ENCODE measurements at places on chromosomes 4 and X. TPM values are rescaled to one million over a fixed set of nuclear protein-coding genes. Genes with fewer than 3 reads are reported as not detected.

DNA sequence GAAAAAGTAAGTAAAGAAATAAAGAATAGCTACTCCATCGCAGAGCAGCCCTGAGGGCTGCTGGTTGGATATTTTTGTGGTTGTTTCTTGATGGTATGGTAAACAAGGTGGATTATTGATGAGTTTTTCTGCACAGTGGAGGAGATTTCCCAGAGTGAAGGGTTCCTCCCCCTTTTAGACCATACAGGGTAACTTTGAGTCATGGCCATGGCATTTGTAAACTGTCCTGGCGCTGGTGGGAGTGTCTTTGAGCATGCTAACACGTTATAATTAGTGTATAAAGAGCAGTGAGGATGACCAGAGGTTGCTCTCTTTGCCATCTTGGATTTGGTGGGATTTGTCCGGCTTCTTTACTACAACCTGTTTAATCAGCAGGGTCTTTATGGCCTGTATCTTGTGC, 128.2 kb downstream of the ASMT start:
- no peaks in the 10 kb centered on the region for H3K36me3 ChIP-seq
- no peaks in the 10 kb centered on the region for H3K27me3 ChIP-seq
- DNase-seq = no peak
- no peaks in the 10 kb centered on the region for H3K4me1 ChIP-seq
- H3K4me3 ChIP-seq = no peak overlapping the region

- H3K27me3 ChIP-seq = no peaks in the 10 kb centered on the region
- H3K27ac ChIP-seq = no peak overlapping the region
- no peak overlapping the region for H3K4me3 ChIP-seq
- no peaks in the 10 kb centered on the region for H3K36me3 ChIP-seq
- no peaks in the 10 kb centered on the region for H3K4me1 ChIP-seq
Observed at GRCh38 chrX:12065251-12065650, 73.0 kb upstream of the FRMPD4 start.

DNA sequence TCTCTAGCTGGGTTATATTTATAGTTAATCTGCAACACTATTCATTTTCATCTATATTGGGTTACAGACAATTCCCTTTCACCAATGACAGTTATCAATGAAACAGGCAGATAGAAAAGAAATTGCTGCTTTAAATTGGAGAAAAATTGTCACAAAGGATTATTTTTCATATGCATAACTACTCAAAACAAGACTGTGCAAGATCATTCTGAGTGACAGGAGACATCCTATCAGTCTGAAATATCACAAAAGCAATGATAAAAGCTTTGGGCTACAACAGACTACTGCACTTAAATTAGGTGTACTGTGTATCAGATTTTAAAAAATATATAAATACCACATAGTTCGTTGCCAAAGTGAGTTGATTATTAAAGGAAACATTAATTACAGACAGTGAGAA, 722.6 kb downstream of the ARAP2 start:
- no peak overlapping the region for H3K4me3 ChIP-seq
- no peaks in the 10 kb centered on the region for H3K36me3 ChIP-seq
- DNase-seq = no peak
- no peaks in the 10 kb centered on the region for H3K4me1 ChIP-seq

DNA sequence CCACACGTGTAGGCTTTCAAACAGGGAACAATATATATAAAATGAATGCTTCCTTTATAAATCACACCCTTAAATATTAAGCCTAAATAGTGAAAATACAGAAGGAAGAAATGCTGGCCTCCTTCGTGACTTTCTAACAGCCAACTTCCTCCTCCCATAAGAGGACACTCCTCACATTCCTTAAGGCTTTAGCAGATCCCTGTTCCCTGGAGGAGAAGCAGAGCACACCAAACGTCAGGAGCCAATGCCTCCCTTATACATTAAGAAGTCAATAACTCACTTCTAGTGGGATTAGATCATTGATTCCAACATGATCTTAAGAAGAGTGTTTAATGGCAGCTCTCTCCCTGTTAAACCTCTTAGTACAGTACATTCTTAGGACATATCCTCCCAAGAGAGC, 108.4 kb upstream of the FAM241A start:
- H3K27me3 ChIP-seq = no peaks in the 10 kb centered on the region
- DNase-seq = peak; percentile 35
- 0 out of 2 replicates have a peak overlapping the region, but pooled peaks have one; percentile 2 for H3K4me3 ChIP-seq
- H3K36me3 ChIP-seq = no peaks in the 10 kb centered on the region

GRCh38 chr4:157895205-157895604, 277.6 kb downstream of the GASK1B start:
- no peak overlapping the region for H3K4me3 ChIP-seq
- no peak overlapping the region for H3K27ac ChIP-seq
- DNase-seq = no peak
- no peaks in the 10 kb centered on the region for H3K4me1 ChIP-seq
- H3K27me3 ChIP-seq = no peaks in the 10 kb centered on the region

- H3K4me3 ChIP-seq = no peak overlapping the region
- H3K27ac ChIP-seq = no peak overlapping the region
- H3K27me3 ChIP-seq = no peaks in the 10 kb centered on the region
Observed at GRCh38 chrX:53230116-53230515, 5.1 kb upstream of the KDM5C start.

DNA sequence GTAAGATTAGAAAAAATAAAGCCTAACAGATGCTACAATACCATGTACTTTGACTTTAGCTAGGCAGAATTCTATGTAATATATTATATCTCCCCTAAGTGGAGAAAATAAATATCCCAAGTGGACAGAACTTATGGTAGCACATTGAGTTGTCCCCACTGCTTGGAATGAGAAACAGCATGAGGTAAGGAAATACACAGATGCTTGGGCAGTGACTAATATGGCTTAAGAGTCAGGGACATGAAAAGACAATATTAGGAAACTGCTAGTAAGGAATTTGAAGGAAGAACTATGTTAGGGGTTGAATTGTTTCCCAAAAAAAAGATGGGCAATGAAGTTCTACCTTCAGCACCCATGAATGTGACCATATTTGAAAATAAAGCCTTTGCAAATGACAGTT, 2265.1 kb downstream of the PCDH7 start:
- no peaks in the 10 kb centered on the region for H3K36me3 ChIP-seq
- H3K27me3 ChIP-seq = no peaks in the 10 kb centered on the region
- H3K4me1 ChIP-seq = peaks cover 23% of the 10 kb centered on the region
- H3K4me3 ChIP-seq = no peak overlapping the region
- peak; percentile 67 for DNase-seq

DNA sequence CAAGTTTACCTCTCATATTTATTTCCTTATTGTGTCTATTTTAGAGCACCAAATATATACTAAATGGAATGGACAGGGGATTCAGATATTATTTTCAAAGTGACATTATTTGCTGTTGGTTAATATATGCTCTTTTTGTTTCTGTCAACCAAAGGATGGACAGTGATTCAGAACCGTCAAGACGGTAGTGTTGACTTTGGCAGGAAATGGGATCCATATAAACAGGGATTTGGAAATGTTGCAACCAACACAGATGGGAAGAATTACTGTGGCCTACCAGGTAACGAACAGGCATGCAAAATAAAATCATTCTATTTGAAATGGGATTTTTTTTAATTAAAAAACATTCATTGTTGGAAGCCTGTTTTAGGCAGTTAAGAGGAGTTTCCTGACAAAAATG, 6.2 kb downstream of the FGB start:
- H3K27ac ChIP-seq = no peak overlapping the region
- no peak overlapping the region for H3K4me3 ChIP-seq
- H3K36me3 ChIP-seq = no peaks in the 10 kb centered on the region
- no peaks in the 10 kb centered on the region for H3K4me1 ChIP-seq
- DNase-seq = no peak
- H3K27me3 ChIP-seq = 0 out of 2 replicates have a peak, but pooled peaks cover 9% of the 10 kb centered on the region

GRCh38 chrX:134647477-134647877, 10.8 kb downstream of the PLAC1 start:
- peaks cover 3% of the 10 kb centered on the region for H3K4me1 ChIP-seq
- no peak for DNase-seq
- H3K36me3 ChIP-seq = no peaks in the 10 kb centered on the region
- H3K4me3 ChIP-seq = no peak overlapping the region
- no peak overlapping the region for H3K27ac ChIP-seq

GRCh38 chrX:82945332-82945731, 562.8 kb upstream of the POU3F4 start:
- H3K4me1 ChIP-seq = no peaks in the 10 kb centered on the region
- H3K27me3 ChIP-seq = no peaks in the 10 kb centered on the region

GRCh38 chr4:30867427-30867826, 147.3 kb downstream of the PCDH7 start:
- no peak overlapping the region for H3K4me3 ChIP-seq
- H3K4me1 ChIP-seq = no peaks in the 10 kb centered on the region
- H3K36me3 ChIP-seq = no peaks in the 10 kb centered on the region
- DNase-seq = no peak
- H3K27ac ChIP-seq = no peak overlapping the region

DNA sequence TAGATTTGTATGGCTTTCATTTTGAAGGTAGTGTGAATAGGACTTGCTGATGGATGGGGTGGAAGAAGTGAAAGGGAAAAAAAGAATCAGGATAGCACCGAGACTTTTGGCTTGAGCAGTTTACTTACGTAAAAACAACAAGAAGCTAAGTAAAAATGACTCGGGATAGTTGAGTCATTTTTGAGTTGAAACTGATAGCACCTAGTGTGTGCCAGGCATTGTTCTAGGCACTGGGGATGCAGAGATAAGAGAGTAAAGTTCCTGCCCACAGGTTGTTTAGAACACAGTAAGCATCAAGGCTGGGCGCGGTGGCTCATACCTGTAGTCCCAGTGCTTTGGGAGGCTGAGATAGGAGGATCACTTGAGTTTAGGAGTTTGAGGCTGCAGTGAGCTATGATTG, 34.7 kb downstream of the ADD1 start:
- peaks cover 15% of the 10 kb centered on the region for H3K4me1 ChIP-seq
- H3K4me3 ChIP-seq = no peak overlapping the region
- H3K27me3 ChIP-seq = no peaks in the 10 kb centered on the region
- H3K36me3 ChIP-seq = peaks cover 27% of the 10 kb centered on the region
- no peak for DNase-seq

DNA sequence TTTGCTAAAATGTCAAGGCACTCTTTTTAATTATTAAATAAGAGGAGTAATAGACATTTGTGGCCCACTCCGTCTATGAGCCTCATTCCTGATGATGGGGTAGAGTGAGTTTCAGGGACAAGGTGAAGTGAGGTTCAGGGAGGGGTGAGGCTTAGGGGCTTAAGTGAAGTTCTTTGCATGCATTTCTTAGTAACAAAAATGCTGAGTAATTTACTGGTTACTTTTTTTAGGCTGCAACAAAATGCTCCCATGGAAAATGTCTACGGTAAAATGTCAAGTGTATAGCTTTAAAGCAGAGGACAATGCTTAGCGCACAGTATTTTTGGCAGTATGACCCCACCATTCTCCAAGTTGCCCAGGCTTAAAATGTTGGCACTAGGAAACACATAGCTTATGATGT, 2.0 kb upstream of the USO1 start:
- H3K27me3 ChIP-seq = no peaks in the 10 kb centered on the region
- no peak for DNase-seq
- peaks cover 20% of the 10 kb centered on the region for H3K4me1 ChIP-seq
- H3K27ac ChIP-seq = peak overlapping the region; percentile 97

DNA sequence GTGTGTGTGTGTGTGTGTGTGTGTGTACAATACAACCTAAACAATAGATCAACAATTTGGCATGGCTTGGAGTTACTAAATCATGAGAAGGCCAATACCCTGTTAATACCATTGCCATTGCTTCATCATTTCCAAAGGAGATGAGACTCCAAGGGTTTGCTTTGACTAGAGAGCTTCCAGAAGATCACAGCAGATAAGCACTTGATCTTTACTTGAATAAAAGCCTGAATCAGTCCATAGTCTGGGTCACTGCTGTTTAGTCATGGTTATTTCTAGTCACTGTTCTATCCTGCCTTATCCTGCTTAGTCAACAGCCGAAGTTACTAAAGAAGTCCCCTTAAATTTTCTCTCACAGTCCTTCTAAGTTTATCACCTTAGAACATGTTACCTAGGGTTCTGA, 58.2 kb downstream of the RAB40AL start:
- peaks cover 12% of the 10 kb centered on the region for H3K4me1 ChIP-seq
- peak; percentile 78 for DNase-seq
- H3K27me3 ChIP-seq = no peaks in the 10 kb centered on the region
- no peaks in the 10 kb centered on the region for H3K36me3 ChIP-seq
- H3K4me3 ChIP-seq = no peak overlapping the region

DNA sequence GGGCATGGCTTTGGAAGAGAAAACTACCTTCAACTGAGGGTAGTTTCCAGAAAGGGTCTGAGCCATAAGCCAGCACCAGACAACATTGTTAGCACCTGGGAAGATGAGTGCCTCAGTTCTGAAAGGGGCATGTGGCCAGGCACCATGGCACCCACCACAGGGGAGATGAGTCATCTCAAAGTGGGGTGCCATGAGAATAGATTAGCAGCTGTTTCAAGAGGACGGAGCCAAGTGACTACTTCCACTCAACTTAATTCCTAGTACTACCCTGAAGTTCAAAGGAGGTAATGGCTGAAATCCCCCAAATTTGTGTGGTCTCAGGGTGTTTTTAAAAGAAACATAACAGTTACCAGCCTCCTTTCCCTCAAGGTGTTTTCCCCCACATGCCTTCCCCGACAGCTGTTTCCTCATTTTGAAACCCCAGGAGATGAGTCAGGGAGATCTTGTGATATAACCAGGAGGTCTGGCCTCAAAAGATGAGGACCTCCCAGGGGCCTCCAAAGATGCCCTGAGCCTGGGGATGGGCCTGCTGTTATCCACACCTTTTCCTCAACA, 27.8 kb upstream of the FTHL17 start:
- H3K36me3 ChIP-seq = no peaks in the 10 kb centered on the region
- H3K4me3 ChIP-seq = no peak overlapping the region
- DNase-seq = no peak
- H3K27ac ChIP-seq = no peak overlapping the region
- no peaks in the 10 kb centered on the region for H3K27me3 ChIP-seq

- peaks cover 45% of the 10 kb centered on the region for H3K4me1 ChIP-seq
- H3K27ac ChIP-seq = peak overlapping the region; percentile 64
- H3K4me3 ChIP-seq = no peak overlapping the region
- no peaks in the 10 kb centered on the region for H3K27me3 ChIP-seq
- no peak for DNase-seq
- no peaks in the 10 kb centered on the region for H3K36me3 ChIP-seq
Observed at GRCh38 chr4:7970361-7970946, 30.8 kb upstream of the AFAP1 start.

- H3K36me3 ChIP-seq = no peaks in the 10 kb centered on the region
- no peaks in the 10 kb centered on the region for H3K27me3 ChIP-seq
- peak; percentile 58 for DNase-seq
- no peaks in the 10 kb centered on the region for H3K4me1 ChIP-seq
- no peak overlapping the region for H3K27ac ChIP-seq
Observed at GRCh38 chrX:2320580-2321327, 180.0 kb downstream of the DHRSX start.

GRCh38 chrX:1658071-1658491, 43.2 kb downstream of the ASMT start:
- no peak overlapping the region for H3K4me3 ChIP-seq
- H3K36me3 ChIP-seq = no peaks in the 10 kb centered on the region
- H3K4me1 ChIP-seq = 0 out of 2 replicates have a peak, but pooled peaks cover 9% of the 10 kb centered on the region
- DNase-seq = no peak
- H3K27ac ChIP-seq = no peak overlapping the region

- H3K4me1 ChIP-seq = no peaks in the 10 kb centered on the region
- DNase-seq = no peak
- H3K4me3 ChIP-seq = no peak overlapping the region
- no peak overlapping the region for H3K27ac ChIP-seq
- no peaks in the 10 kb centered on the region for H3K27me3 ChIP-seq
Observed at GRCh38 chrX:107107459-107107858, 11.2 kb downstream of the RBM41 start.

RBMX gene
- polyA plus RNA-seq = 82.5 TPM

PNMA5 gene
- not detected for polyA plus RNA-seq

PTPN13 gene
- polyA plus RNA-seq = 13.0 TPM

OTUD4 gene
- polyA plus RNA-seq = 15.7 TPM

AMELX gene
- polyA plus RNA-seq = not detected

TRIM61 gene
- not detected for polyA plus RNA-seq

Data from GM23248 (cell line).